NT2/D1 (cell line): ENCODE measurements at places on chromosomes 3 and 15.

- DNase-seq: no peak
Measured at GRCh38 chr3:29438580-29438979, 157.7 kb downstream of the RBMS3 start.

GRCh38 chr15:39244776-39245175 is 336.1 kb upstream of the THBS1 start:
- DNase-seq: no peak

GRCh38 chr15:33101036-33101435 is 93.5 kb downstream of the FMN1 start:
- no peak for DNase-seq

GRCh38 chr15:96818861-96819260 is 488.4 kb downstream of the NR2F2 start:
- no peak for DNase-seq

DNA sequence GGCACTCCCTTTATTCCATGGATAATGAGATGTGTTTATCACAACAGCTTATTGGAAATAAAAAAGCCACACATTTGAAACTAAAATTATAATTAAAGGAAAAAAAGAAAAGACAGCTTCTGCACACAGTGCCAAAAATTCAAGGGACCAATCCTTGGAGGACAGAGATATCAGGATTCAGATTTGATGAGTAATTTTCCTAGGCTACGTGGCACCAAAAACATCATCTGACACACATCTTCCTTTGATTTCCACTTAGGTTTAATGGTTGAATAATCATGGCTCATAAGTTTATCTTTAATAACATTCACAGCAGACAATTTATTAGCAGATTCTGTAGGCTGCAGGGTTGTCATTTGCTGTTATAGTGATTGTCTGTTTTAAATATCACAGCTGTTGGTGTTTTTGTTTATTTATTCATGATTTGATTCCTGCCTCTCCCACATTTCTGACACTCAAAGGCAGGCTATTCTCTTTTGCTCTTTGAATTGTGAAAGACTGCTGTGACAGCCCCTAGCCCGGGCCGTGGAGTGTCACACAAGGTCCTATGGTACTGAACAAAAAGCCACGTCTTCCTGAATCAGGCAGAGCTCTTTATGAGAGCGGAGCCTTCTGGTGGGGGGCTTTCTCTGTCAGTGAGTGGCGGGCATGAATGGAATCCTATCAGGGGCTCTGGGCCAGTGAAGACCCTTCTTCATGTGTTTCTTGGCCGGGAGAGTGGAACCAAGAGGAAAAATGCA is 708.5 kb downstream of the SQOR start:
- DNase-seq: no peak

- DNase-seq: no peak
Measured at GRCh38 chr3:106261396-106261795, 392.6 kb upstream of the CBLB start.

GRCh38 chr3:43239755-43240154 is 46.6 kb upstream of the SNRK start:
- DNase-seq: no peak

- DNase-seq: no peak
Measured at GRCh38 chr3:58346368-58346767, 13.7 kb downstream of the PXK start.

DNA sequence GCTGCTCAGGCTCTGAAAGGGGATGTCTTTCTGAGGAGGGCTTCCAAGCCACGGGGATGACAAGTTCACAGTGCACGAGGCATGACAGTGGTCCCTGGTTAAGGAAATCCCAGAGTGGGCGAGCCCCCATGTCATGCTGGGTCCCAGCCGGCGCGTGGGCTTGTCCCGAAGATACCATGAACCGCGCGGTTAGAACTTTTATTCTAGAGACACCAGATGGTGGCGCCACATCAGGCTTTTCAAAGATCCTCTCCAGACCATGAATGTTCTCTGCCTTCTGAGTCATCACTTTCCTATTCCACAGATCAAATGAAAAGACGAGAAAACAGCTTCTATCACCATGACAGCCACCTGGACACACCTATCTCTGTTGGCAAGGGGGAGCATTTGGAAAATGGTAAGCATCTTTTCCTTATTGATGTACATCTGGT is 227.8 kb upstream of the LYSMD4 start:
- no peak for DNase-seq

DNA sequence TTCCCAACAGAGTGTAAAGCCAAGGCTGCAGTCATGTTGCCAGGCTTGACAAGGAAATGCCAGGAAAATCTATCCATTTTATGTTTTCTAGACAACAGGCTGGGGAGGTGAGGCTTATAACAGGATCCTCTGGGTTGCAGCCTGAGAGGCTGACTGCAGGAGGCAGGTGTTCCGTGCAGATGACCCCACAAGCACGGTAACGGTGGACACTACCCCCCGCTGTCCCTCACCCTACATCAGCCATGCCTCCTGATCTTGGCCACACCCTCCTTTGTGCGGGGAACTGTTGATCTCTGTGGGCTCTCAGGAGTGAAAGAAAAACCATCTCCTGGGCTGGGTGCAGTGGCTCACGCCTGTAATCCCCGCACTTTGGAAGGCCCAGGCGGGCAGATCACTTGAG is 68.0 kb upstream of the ADPGK start:
- no peak for DNase-seq

GRCh38 chr15:65580287-65580686 is 30.6 kb downstream of the INTS14 start:
- no peak for DNase-seq

GRCh38 chr3:108403198-108403597 is 106.8 kb downstream of the HHLA2 start:
- DNase-seq: no peak

GRCh38 chr15:25172691-25173090 is 217.9 kb downstream of the SNRPN start:
- no peak for DNase-seq

DNA sequence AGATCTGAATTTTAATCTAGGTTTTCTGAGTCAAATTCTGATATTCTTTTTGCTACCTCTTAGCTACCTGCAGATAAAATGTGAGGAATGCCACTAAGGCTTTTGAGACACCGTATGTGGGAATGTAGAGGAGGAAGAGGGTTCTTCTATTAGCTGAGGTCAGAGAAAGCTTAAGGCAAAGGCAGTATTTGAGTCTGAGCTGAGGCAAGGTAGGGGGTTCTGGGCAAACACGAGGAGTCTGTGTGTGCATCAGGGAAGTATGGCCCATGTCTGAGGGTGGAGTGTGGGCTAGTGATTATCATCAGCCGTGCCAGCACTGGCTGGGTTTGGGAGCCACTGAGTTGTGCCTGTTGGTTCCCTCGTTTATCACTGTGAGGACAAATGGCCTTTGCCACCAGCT is 181.1 kb downstream of the SOX2 start:
- DNase-seq: no peak

DNA sequence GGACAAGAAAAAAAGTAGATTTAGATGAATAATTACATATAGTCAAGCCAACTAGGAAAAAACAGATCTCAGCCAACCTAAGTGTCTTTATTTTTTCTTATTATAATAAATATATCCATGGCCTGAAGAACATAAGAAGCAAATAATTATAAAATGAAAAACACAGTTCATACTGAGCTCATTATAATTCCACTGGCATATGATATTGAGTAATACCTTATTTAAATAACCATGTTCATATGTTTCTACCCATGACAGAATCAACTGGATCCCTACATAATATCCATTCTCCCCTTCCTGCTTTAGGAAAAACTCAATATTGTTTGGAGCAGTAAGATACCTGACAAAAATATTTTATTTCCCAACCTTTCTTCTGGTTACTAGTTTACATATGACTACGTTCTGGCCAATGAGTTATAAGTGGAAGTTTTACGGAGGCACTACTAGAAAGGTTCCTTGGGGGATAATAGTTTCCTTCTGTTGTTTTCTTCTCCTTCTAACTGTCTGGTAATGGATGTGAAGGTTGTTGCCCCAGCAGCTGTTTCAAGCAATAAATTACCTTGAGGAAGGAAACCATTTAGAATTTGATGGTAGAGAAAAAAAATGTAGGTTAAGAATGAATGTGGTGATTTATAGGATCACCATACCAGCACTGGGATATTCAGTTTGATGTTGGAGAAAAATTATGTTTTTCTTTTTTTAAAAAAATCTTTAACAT is 184.1 kb upstream of the MBNL1 start:
- no peak for DNase-seq

GRCh38 chr3:150933473-150933995 is 28.3 kb upstream of the MINDY4B start:
- DNase-seq: no peak

GRCh38 chr15:66004618-66005262 is 135.4 kb downstream of the RAB11A start:
- DNase-seq: no peak

- no peak for DNase-seq
Measured at GRCh38 chr3:143963946-143964345, 7.7 kb upstream of the DIPK2A start.

- DNase-seq: no peak
Measured at GRCh38 chr3:196927571-196928453, 14.5 kb downstream of the NCBP2 start.

GRCh38 chr3:60839246-60839645 is 412.0 kb downstream of the FHIT start:
- no peak for DNase-seq

DNA sequence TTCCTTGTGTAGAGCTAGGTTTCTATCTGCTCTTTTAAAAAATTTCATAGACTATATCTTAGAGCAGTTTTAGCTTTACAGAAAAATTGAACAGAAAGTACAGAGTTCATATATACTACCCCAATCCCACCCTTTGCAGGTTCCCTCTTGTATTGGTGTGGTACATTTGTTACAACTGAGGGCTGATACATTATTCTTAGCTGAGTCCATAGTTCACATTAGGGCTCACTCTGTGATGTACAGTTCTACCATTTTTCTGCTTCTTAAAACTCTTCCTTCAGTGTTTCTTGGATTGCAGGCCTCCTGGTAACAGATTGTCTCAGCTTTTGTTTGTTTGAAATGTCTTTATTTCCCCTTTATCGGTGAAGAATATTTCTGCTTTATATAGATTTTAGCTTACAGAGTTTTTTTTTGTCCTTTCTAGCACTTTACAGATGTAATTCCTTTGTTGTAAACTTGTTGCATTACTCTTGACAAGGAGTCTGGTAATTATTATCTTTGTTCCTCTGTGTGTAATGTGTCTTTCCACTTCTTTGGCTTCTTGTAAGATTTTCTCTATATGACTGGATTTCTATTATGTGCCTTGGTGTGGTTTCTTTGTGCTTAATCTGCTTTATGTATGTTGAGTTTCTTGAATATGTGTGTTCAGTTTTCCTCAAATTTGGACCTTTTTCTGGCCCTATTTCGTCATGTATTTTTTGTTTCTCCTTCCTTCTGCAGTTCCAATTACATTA is 25.3 kb downstream of the MEF2A start:
- no peak for DNase-seq

- no peak for DNase-seq
Measured at GRCh38 chr15:55362641-55363040, 43.6 kb downstream of the PIGB start.

DNA sequence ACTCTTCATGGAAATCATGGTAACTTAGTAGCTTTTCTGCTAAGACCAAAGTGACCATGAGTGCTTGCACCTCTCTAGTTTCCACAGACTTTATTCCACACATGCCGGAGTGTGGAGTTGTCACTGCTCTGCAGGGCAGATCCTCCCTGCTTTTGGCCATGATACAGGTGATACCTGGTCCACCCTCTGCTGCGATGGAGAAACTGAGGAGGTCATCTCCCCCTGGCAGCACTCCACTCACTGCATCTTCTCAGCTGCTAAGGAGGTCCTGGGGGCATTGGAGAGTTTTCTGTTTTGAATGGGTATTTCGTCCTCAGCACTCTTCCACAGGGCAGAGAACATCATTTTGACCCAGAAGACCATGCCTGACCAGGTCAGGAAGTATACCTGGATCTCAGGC is 31.1 kb downstream of the RBM5 start:
- DNase-seq: no peak

DNA sequence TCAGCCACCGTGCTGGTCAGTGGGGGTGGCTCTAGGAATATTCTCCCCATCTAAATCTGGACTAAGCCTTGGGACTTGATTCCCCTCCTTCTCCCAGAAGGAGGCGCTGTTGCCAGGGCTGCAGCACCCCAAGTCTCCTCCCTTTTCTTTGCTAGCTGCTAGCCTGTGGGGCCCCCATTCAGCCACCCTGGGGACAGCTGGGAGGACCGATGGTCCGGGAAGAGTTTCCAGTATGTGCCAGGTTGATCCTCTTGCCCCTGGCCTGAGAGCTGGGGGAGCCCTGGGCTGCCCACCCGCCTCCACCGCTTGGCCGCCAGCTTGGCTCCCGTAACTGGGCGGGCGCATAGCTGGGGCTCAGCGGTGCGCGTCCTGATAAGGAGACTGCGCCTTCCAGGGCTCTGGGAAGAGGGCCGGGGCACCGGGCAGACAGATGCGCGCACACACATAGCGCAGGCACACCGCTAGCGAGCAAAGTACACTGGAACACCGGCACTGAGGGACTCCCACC is 4.2 kb downstream of the SMAD6 start:
- DNase-seq: no peak

- no peak for DNase-seq
Measured at GRCh38 chr3:42608581-42608980, 8.1 kb downstream of the NKTR start.

DNA sequence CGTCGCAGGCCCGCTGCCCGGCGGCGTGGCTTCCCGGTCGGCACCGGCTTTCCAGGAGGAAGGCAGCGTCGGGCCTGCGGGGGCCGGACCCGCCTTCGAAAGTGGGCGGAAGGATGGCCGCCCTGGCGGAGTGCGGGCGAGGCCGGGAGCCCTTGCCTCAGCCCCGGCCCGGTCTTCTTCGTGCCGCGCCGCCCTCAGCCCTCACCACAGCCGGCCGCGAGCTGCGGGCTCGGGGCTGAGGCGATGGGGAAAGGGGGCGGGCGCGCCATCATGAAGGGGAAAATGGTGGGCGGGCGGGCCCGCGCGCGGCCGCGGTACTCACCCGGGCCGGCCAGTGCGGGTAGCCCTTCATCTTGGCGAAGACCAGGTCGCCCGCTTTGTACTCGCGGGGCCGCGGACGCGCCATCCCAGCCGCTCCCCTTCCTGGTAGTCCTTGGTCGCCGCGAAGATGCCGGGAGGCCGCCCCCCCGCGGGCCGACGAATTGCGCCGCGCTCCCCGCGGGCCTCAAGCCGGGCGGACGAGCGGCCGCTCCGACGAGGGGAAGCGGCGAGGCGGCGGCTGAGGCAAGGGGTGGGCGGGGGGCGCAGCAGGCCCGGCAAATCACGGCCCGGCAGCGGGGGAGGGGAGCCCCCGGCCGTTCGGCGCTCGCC is 489 bp downstream of the HDGFL3 start:
- DNase-seq: peak; percentile 32

GRCh38 chr15:63426552-63426951 is 44.9 kb upstream of the CA12 start:
- no peak for DNase-seq

DNA sequence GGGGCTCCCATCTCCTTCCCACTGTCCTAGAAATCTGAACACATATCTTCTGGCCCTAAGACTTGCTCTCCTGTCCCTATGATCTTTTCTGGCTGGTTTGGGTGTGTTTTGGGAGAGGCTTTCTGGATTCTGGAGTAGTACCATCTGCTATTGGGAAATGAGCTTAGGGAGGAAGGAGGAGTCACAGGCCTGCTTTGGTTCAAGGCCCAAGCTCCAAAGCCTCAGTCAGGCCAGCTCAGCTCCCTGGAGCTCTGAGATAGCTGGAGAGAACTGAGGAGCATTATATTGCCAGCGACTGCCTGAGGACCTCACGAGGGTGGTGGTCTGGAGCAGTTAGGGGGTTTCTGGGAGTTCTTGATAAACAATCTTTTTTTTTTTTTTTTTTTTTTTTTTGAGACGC is 18.7 kb downstream of the RASGRF1 start:
- DNase-seq: no peak
